ENCODE measurements at places on chromosomes 2 and 18. TPM values are rescaled to one million over a fixed set of nuclear protein-coding genes. Genes with fewer than 3 reads are reported as not detected.

HNRNPLL gene
- total RNA-seq = 10.1 TPM

RAB17 gene
- total RNA-seq = not detected

CYP26B1 gene
- total RNA-seq = not detected

LCT gene
- total RNA-seq = 0.05 TPM

EVX2 gene
- total RNA-seq = not detected

CPLX4 gene
- total RNA-seq = not detected

UGT1A9 gene
- not detected for total RNA-seq

DNA sequence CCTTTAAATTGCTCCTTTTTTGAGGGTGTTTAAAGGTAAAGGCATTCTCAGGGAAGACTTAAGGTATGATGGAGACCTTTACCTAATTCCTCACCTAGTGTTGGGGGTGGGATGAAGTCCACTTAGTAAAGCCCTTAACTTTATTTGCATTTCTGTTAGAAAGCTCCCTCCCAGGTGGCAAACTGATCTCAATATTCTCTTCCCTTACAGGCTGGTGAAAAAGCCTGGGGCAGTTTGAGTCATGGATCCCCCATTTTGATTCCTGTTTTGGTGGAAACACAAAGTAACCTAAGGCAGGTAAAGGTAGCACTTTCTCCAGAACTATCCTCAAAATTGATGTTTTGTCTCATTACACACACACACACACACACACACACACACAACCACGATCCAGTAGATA lies 33.8 kb upstream of the HNRNPA3 start:
- no peak for DNase-seq
- H3K4me1 ChIP-seq = no peaks in the 10 kb centered on the region
- no peaks in the 10 kb centered on the region for H3K36me3 ChIP-seq
- H3K4me3 ChIP-seq = no peak overlapping the region
- no peaks in the 10 kb centered on the region for H3K27me3 ChIP-seq

- DNase-seq = no peak
- peaks cover 4% of the 10 kb centered on the region for H3K27me3 ChIP-seq
- H3K4me1 ChIP-seq = no peaks in the 10 kb centered on the region
Observed at GRCh38 chr2:107111623-107112022, 225.7 kb upstream of the ST6GAL2 start.

DNA sequence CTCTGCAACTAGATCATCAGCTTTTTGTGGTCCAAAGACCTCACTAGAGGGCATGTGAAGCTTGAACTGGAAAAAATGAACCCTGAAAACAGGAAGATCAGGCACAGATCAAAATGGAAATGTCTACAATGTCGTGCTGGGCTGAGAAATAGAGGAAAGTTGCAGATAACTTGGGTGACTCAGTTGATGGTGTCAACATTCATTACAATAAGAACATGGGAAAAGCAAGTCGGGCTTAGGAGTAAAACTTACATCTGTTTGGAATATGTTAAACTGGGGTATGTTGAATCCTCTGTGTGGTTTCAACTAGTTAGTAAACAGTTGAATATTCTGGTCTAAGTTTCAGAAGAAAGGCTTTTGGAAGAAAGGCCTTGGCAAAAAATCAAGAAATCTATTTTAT lies 940.4 kb downstream of the ERBB4 start:
- no peak for DNase-seq
- H3K27ac ChIP-seq = no peak overlapping the region
- no peaks in the 10 kb centered on the region for H3K36me3 ChIP-seq
- H3K4me1 ChIP-seq = no peaks in the 10 kb centered on the region
- no peaks in the 10 kb centered on the region for H3K27me3 ChIP-seq

- no peak overlapping the region for H3K27ac ChIP-seq
- H3K4me3 ChIP-seq = no peak overlapping the region
- no peak for DNase-seq
- H3K27me3 ChIP-seq = no peaks in the 10 kb centered on the region
- H3K36me3 ChIP-seq = no peaks in the 10 kb centered on the region
Observed at GRCh38 chr2:240871071-240871958, 2.7 kb downstream of the AGXT start.

DNA sequence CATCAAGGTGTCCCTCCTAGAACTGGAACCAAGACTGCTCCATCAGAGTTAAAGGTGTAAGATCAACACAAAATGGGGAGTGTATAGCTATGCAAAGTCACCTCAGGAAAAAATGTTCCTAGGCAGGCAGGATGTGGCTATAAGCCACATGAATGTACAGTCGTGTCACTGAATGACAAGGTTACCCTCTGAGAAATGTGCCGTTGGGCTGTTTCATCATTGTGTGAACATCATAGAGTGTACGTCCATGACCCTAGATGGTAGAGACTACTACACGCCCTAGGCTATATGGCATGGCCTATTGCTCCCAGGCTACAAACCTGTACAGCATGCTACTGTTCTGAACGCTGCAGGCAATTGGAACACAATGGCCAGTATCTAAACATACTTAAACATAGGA lies 24.5 kb downstream of the TYMS start:
- H3K27me3 ChIP-seq = no peaks in the 10 kb centered on the region
- no peaks in the 10 kb centered on the region for H3K36me3 ChIP-seq
- H3K4me3 ChIP-seq = no peak overlapping the region
- DNase-seq = peak; percentile 74

GRCh38 chr18:49481907-49482306 lies 5.1 kb downstream of the C18orf32 start:
- H3K4me1 ChIP-seq = peaks cover 9% of the 10 kb centered on the region
- H3K36me3 ChIP-seq = no peaks in the 10 kb centered on the region
- H3K27me3 ChIP-seq = no peaks in the 10 kb centered on the region
- H3K4me3 ChIP-seq = no peak overlapping the region

DNA sequence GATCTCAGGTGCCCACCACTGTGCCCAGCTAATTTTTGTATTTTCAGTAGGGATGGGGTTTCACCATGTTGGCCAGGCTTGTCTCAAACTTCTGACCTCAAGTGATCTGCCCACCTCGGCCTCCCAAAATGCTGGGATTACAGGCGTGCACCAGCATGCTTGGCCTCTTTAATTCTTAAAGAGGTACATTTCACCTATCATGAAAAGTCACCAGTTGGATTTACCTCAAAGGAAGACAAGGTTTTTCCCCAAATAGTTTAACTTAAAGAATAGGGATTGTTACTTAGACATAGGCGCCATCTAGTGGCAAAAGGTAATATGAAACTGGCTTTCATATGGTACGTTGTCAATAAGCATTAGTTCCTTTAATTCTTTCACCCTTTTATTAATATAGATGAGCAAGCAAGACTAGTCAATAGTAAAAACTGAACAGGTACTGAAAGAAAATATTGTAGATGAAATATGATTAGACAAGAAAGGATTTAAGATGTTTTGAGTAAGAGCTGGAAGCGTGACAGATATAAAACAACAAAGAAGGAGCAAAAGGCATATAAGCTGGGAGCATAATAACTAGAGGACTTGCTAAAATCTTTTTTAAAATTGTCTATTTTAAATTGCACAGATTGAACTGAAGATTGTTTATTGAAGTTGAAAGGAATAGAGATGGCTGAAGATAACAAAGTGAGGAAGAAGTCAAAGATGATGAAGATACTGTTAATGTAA lies 35.0 kb upstream of the PSMD14 start:
- H3K4me3 ChIP-seq = no peak overlapping the region
- H3K36me3 ChIP-seq = no peaks in the 10 kb centered on the region
- DNase-seq = peak; percentile 51

DNA sequence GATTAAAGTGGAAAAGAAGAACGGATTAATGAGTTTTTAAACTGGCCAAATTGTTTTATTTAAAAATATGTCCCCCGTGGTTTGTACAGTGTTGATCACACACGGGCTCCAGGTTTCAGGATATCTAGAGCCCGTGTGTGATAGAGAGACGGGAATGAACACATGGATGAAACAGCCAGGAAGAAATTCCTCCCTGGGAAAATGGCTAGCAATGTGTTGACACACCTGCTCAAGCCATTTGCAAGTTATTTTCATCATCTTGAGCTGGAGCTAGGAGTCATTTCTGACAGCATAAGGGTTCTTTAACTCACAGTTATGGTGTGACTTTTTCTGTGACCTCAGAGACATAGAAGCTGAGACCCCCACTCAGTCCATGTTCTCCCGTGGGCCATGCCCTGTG lies 81.6 kb downstream of the LRRFIP1 start:
- no peak overlapping the region for H3K4me3 ChIP-seq
- DNase-seq = no peak
- H3K27me3 ChIP-seq = no peaks in the 10 kb centered on the region
- no peaks in the 10 kb centered on the region for H3K36me3 ChIP-seq
- no peak overlapping the region for H3K27ac ChIP-seq
- peaks cover 22% of the 10 kb centered on the region for H3K4me1 ChIP-seq

GRCh38 chr2:224944707-224945547 lies 97.3 kb downstream of the DOCK10 start:
- H3K4me1 ChIP-seq = peaks cover 54% of the 10 kb centered on the region
- peak overlapping the region; percentile 66 for H3K4me3 ChIP-seq
- peak overlapping the region; percentile 84 for H3K27ac ChIP-seq
- no peaks in the 10 kb centered on the region for H3K27me3 ChIP-seq

DNA sequence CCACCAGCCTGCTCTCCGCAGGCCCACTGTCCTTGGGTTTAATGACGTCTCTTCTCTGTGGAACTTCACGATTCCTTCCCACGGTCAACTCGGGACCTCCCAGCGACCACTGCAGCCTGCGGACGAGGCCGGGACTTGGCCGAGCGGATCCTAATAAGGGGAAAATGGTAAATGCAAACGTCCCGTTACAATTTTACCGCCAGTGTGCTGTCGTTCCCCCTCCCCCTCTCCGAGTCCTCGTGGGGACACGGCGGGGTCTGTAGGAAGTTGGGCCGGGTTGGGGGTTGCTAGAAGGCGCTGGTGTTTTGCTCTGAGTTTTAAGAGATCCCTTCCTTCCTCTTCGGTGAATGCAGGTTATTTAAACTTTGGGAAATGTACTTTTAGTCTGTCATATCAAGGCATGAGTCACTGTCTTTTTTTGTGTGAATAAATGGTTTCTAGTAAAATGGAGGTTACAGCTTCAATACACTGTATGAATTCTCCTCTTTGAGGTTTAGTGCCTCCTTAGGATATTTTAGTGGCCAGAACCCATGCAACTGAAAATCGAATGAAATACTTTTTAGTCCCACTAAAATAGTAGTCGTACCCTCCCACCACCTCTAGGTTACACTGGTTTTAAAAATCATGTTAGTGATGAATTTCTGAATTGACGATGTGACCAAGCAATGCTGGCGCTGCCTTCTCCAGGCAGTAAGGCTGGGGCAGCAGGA lies 2.3 kb downstream of the HOXD11 start:
- no peak overlapping the region for H3K27ac ChIP-seq
- H3K4me1 ChIP-seq = peaks cover 18% of the 10 kb centered on the region
- H3K27me3 ChIP-seq = peaks cover 14% of the 10 kb centered on the region
- H3K36me3 ChIP-seq = no peaks in the 10 kb centered on the region
- DNase-seq = no peak
- no peak overlapping the region for H3K4me3 ChIP-seq

DNA sequence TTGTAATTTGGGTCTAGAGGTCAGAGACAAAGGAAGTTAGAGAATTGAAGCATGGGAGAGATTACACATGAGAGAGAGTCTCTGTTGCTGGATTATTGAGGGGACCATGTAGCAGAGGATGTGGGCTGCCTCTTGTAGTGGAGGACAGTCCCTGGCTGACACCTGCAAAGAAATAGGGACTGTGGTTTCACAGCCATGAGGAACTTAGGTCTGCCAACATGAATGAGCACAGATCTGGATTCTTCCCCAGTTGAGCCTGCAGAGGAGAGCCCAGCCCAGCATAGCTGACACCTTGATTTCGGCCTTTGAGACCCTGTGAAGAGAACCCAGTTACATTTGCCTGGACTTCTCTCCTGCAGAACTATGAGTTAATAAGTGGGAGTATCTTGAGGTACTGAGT lies 179.5 kb upstream of the TWIST2 start:
- H3K27me3 ChIP-seq = no peaks in the 10 kb centered on the region
- no peak for DNase-seq
- no peak overlapping the region for H3K27ac ChIP-seq
- no peaks in the 10 kb centered on the region for H3K4me1 ChIP-seq
- no peak overlapping the region for H3K4me3 ChIP-seq

GRCh38 chr18:45412577-45412976 lies 202.7 kb upstream of the SLC14A2 start:
- H3K4me1 ChIP-seq = no peaks in the 10 kb centered on the region
- DNase-seq = no peak
